Ascending aorta (tissue), 2 donors: ENCODE measurements at places on chromosomes 4 and X.
A peak's percentile ranks its signal among the peaks of the same experiment; 100 is the strongest.

GRCh38 chrX:5306654-5307121 is 922.0 kb downstream of the NLGN4X start:
- H3K4me1 ChIP-seq = no peaks in the 10 kb centered on the region
- no peak overlapping the region for H3K4me3 ChIP-seq
- no peak for DNase-seq
- H3K27ac ChIP-seq = no peak overlapping the region
- no peaks in the 10 kb centered on the region for H3K36me3 ChIP-seq

GRCh38 chr4:14835708-14836425 is 166.4 kb upstream of the CPEB2 start:
- H3K27me3 ChIP-seq = no peaks in the 10 kb centered on the region
- H3K27ac ChIP-seq = no peak overlapping the region
- H3K4me1 ChIP-seq = no peaks in the 10 kb centered on the region
- no peak for DNase-seq
- no peaks in the 10 kb centered on the region for H3K36me3 ChIP-seq

DNA sequence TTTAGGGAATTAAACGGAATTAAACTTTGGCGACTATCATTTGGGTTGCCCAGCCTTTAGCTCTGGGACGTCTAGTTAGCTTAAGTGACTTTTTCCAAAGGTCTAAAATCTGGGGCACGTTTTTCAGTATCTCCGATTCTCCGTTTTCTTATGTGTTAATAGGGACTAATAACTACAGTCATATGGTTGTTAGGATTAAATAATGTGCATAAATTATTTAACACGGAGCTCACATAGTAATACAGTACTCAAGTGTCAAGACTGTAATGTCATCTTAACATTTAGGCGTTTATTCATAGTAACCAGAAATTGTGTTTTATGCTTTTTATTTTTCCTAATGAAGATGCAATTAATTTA is 466 bp upstream of the CCNA2 start:
- DNase-seq = no peak
- peak overlapping the region; percentile 68 for H3K4me3 ChIP-seq
- H3K36me3 ChIP-seq = peaks cover 20% of the 10 kb centered on the region
- H3K27me3 ChIP-seq = no peaks in the 10 kb centered on the region
- peaks cover 6% of the 10 kb centered on the region for H3K4me1 ChIP-seq
- H3K27ac ChIP-seq = peak overlapping the region; percentile 73

DNA sequence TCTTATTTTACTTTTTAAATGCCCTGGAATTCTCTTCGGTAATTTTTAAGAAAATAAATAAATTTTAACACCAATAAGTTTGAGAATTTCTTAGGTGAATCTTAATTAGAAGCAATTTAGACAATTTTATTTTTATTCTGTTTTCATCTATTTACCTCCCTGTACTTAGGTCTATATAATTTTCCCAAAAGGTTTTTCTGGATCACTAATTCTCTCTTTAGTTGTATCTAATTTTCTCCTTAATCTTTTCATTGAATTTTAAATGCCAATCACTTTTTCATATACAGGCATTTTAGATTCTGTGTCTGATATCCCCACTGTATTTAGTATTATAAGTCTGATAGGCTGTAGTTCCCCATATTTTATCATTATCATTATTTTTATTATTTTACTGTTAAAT is 845.3 kb downstream of the TRIML1 start:
- H3K4me1 ChIP-seq = no peaks in the 10 kb centered on the region
